ENCODE measurements at places on chromosomes 3 and 15. TPM values are rescaled to one million over a fixed set of nuclear protein-coding genes. Genes with fewer than 3 reads are reported as not detected.

INSYN1 gene
- 0.31 TPM for total RNA-seq

DNA sequence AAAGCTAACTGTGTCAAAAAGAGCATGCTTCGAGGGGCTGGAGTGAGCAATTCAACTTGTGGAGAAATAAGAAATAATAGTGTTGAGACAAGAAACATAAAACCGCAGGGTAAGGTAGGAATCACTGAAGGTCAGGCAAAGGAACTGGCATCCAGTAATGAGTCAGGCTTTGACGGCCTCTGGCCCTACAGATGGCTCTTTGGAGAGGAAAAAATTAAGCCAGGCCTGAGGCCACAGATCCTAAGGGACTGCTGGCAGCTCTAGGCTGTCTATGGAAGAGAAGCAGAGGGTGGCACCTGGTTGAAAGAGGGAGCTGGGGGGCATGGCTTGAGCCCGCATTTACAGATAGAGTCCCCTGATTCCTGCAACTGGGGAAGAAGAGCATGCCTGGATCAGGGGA, 28.6 kb upstream of the ZSCAN2 start:
- DNase-seq = no peak

LTK gene
- total RNA-seq = 0.24 TPM

DNA sequence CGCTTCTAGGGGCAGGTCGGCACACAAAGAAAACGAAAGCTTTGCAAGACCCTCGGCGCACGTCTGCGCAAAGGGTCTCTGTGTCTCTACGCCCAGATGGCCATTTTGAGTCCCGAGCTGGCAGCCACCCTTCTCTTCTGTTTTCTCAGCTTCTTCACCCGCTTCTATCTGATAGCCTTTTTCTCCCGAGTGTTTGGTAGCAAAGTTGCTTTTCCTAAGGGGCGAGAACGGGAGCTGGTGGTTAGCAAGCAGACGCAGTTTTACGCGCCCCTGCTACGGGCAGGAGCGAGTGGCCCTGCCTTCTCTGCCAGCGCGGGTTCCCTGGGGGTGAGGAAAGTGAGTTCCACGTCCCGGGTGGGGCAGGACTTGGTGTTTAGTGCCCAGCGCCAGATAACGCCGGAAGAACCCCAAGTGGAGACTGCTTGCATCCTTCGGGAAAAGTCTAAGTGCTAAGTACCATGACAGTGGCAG, 2.9 kb upstream of the MKRN2 start:
- DNase-seq = peak; percentile 31

DNA sequence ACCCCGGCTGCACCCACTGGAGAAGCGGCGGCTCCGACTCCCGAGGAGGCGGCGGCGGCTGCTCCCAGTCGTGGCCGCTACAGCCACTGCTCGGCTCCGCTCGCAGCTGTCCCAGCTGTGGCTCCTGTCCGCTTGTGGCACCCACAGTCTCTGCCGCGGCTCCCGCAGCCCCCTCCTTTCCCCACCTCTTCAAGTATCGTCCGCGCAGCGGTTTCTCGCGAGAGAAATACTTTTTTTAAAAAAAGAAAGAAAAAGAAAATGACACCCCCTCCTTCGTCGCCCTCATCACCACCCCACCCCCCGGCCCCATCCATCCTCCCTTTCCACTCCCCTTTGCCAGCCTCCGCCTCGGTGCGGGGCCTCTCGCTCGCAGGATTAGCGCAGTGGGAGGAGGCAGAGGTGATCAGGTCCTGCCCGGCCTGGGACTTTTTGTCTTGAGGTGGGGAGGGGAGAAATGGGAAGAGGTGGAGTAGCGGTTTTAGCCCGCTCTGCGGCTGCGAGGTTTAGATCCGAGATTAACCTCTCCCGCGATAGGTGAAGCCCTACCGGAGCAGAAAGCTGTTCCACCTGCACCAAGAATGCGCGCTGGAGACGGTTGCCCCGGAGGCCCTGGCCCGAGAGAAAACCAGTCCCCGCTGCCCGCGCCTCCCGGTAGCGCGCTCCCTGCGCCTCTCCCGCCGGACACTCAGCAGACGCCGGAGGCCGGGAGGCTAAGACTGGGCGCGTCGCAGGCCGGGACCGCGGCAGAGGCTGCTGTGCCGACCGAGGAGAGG, at the start of gene FBN1:
Gene FBN1, minus strand, starts transcription at position 152 of the 773 bp plus-strand sequence. CDS start 940 bp downstream, outside the sequence.
- peak; percentile 93 for DNase-seq

CHRNA7 gene
- total RNA-seq = not detected

- no peak for DNase-seq
These were observed 127.1 kb downstream of the ABHD5 start for GRCh38 chr3:43817825-43818224.

DNA sequence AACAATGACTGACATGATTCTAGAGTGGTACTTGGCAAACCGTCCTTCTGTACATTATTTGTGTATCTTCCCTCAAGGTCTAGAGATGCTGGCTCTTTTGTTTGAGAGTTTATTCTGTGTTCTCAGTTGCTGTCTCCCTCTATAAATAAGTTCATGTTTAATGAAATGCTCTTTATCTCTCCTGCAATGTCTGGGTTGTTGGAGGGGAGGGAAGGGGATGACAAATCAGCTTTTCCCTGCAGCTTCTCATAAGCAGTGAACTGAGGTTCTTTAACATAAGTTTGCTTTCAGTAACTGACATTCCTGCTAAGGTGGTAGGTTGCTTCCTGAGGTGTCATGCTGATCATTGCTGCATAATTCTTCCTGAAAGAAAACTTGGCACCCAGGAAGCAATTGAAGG, 21.8 kb downstream of the ITPR1 start:
- DNase-seq = no peak

GRCh38 chr15:65306551-65306950, 2.1 kb downstream of the RNU5B-1 start:
- DNase-seq = no peak

GRCh38 chr15:99114511-99115299, 9.8 kb downstream of the SYNM start:
- DNase-seq = no peak

GRCh38 chr3:138219255-138219654, 32.2 kb downstream of the ARMC8 start:
- no peak for DNase-seq

CCDC80 gene
- total RNA-seq = 394 TPM

- DNase-seq = no peak
These were observed 5.2 kb downstream of the GLCE start for GRCh38 chr15:69165637-69166025.

DNA sequence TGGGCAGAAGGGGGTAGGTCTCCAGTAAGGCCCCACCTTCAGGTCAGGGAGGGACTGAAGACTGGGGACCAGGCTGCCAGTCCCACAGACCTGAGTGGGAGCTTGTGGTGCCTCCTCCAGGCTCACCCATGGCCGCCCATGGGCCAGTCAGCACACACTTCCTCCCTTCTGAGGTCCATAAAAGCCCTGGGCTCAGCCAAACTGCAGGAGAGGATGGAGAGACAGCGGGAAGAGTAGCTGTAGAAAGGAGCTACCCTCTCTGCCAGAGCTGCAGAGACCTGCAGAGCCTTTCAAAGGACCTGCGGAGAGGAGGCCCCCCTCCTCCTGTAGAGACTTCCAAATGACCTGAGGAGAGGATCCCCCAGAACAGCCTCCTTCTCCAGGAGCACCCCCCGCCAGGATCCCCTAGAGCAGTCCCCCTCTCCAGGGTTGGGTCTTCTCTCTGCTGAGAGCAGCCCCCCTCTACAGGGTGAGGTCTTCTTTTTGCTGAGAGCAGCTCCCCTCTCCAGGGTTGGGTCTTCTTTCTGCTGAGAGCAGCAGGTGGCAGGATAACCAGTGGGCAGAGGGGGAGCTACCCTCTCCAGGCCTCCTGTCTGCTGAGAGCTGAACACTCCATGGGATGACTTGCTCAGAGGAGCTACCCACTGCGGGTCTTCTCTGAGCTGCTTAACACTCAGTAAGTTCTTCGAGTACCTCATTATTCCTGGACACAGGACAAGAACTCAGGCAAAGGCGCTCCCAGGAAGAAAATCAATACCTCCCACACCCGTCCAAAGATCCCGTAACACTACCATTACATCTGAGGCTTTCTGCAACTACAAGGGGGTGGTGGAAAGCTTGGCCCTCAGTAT, 5.0 kb upstream of the SKIC8 start:
- no peak for DNase-seq

GOLGA6L10 gene
- total RNA-seq = 0.53 TPM

DNA sequence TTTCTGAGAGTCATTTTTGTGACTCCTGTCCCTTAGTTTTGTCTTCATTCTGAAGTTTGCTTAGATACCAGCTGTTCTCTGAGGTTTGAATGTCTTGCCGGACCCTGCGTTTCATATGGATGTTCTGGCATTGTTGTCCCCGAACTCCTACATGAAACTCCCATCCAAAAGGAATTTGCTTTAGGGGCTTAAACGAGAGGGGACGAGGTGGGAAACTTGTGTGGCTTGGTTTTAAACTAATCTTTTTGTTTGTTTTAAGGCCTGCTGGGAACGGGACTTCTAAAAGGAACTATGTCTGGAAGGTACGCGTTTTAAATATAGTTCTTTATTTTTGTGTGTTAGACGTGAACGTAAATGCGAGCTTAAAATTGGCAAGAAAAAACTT, 679 bp downstream of the RPL35A start:
- no peak for DNase-seq

DNA sequence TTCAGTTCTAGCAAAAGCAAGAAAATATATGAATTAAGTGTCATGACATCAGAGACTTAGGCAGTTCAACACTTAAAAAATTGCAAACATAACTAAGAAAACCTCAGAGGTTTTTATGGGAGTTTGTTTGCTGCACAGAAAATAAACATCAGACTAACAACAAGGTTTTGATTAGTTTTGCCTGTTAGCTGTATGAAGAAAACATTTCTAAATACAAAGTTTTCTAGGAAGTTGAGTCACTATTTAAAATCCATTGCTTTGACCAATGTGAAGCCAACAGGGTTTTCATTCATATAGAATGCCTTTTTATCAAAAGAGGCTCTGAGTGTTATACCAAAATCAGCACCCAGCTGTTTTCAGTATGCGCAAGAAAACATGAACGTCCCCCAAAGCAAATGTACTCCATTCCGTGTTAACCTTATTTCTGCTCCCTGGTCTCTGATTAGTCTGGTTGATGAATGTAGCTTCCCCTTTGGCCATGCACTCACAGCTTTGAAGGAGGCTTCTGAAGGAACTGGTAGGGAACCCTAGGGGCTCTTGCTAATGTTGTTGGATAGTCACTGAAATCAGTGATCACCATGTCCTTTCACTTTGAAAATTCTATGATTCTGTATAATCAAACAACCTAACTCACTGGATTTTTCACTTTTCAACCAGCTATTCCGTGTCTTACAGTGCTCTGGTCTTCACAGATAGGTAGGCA, 89.6 kb upstream of the TSEN2 start:
- no peak for DNase-seq

GRCh38 chr3:122665881-122666280, 14.8 kb upstream of the PARP14 start:
- DNase-seq = no peak

DNA sequence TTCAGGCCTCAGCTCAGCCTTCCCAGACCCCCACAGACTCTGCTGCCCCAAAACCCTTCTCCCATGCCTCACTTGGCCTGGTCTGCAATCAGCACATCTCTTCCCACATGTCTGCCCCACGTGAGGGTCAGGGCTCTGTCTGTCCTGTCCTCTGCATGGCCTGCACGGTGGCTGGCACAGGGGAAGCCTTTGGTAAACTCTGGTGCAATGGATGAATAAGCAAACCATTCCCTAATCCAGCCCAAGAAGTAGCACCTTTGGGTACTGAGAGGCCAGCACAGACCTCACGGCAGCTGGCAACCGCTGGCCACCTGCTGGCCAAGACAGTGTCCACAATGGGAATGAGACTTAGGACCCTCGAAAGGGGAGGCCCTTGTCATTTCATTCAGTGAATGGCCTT, 27.7 kb downstream of the ABTB1 start:
- DNase-seq = no peak

DNA sequence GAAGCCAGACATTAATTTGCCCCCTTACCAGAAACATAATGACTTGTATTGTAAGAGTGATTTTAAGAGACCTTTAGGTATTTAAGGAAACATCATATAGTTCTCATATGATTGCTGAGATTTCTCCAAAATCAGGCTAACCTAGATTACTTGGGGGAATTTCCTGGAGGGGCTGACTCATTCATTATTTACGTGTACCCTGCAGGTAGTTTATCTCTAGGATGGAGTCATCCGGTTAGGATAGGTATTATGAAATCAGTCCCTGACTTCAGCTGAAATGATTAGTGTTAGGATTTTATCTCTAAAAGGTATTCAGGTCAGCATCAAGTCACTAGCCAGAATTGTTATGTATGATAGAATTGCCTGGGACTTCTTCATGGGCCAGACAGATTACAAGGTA, 97.5 kb downstream of the TCF12 start:
- no peak for DNase-seq

DNA sequence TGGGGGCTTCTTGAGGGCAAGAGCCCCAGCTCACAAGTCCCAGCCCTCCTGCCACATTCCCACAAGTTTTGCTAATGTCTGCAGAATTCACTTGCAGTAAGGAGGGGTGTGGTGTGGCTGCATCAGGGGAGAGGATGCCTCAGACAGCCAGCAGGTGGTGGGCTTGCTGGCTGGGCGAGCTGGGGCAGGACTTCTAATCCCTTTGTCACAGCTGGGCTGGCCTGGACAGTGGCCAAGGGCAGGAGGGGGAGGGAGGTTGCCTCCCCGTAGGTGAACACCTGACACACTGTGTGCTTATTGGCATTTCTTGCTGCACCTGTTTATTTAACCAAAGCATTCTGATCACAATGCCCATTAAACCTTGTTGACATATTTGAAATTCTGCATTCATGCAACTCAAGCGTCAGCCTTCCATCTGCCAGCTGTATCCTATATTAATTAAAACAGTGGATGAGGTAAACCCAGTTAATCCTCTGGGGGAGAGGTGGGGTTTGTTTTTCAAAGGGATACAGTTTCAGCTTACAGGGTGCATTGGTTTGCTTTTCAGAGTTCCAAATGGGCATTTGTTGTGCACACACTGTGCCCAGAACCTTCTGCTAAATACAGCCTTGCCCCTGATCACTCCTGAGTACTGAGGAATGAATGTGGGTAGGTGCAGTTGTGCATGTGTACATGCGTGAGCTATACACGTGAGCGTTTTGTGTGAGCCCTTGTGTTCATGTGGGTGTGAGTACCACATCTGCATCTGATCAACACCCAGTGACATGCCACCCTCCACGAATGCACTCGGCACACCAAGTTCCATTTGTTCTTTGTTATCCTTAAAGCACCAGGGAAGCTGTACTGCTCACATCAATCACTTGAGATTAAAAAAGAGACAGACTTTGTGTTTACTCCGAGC, 268.7 kb downstream of the XXYLT1 start:
- DNase-seq = peak; percentile 17
